ENCODE measurements at places on chromosomes 2 and 18.

- no peak for DNase-seq
Observed at GRCh38 chr2:162556996-162557395, 213.1 kb downstream of the GCA start.

DNA sequence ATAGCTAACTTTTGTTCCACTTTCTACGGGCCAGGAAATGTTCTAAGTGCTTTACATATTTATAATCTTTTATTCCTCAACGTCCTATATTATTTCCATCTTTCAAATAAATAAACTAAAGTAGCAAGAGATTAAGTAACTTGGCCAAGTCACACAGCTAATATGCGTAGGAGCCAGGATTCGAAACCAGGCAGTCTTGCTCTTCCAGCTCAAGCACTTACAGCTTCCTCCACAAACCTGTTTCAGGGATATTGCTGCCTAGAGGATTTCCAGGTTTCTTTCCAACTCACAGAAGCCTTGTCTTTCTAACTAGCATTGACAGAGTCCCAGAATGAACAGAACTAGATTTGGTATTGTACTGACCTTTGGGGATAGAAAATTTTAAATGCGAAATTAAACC, 102.5 kb downstream of the FIGN start:
- DNase-seq = no peak

DNA sequence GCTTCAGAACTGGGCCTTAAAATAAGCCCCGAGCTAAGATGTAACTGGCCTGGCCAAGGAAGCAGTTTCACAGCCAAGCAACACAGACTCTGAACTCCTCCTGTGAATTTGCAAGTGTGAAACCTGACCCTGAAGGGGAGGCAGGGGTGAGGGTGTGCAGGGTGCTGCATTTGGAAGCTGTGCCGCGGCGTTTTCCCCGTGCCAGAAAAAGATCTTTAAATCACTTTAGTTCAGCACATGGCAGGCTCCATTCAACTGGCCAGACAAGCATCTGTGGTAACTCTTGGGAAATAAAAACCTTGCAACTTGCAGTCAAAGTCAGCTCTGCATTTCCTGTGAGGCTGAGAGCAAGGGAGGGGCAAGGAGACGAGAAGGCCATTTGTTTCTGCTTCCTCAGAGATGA, 209.3 kb upstream of the SOX11 start:
- DNase-seq = no peak

DNA sequence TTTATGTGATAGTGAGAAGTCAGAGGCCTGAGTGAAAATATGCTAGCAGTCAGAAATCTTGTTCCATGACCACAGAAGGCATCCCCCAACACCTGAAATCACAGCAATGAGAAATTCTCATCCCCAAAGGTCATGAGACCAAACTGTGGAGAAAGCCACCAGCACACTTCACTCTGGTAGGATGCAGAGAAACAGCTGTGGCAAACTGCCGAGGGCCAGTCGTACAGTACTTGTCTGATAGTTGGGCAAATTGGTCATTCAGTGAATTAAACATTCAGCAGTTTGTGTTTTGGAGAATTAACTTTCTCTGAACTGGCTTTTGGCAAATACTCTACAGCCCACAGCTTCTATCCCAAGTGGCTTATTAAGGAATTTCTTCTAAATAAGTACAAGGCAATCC, 117.2 kb downstream of the TSN start:
- DNase-seq = no peak

DNA sequence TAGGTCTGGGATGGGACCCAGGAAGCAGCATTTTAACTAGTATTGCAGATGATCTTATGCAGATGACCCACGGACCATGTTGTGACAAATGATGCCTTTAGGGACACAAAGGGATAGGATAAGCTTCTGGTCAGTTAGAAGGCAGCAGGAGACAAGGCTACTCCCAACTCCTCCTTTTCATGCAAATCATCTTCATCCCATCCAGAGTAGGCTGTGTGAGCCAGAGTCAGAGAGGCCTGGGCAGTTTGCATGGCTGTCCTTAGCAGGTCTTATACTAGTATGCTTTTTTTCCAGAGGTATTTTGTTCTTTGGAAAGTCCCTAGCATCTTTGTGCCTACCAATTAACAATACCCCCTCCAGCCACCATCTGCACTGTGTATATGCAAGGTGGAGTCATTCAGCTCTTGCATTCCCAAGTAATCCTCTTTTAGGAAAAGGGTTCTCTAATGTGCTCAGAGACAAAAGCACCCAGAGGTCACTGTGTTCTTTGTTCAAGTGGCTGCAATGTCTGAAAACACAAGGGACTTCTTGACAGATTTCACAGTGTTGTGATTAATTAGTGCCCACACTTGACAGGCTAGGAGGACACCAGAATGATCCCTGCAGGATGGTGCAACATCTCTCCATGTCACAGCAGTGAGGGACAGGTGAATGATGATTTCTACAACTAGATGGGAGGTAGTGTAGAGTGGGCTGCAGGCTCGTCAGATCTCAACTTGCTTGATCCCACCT, 225.8 kb downstream of the NCKAP5 start:
- no peak for DNase-seq

GRCh38 chr2:108928660-108929377, 60.2 kb downstream of the EDAR start:
- no peak for DNase-seq
